ENCODE measurements at places on chromosomes 12 and 14.

DNA sequence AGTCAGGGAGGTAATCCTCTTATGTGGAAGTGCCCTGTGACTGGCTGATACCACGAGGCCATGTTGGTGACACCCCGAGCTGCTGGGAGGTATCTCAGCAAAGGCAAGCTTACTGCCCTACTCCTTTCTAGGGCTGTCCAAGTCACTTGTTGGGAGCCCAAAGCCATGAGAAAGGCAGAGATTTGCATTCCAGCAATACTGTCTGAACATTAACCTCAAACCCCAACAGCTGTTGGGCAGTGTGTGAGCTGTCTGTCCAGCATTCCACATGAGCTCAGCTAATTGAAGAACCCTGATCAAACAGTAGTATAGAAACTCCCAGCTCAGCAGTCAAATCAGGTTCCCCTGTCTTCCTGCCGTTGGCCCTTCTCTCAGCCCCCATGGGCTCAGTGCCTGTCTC is 9.2 kb downstream of the ABHD4 start:
- no peak for DNase-seq
- peaks cover 69% of the 10 kb centered on the region for H3K36me3 ChIP-seq
- no peaks in the 10 kb centered on the region for H3K27me3 ChIP-seq
- H3K27ac ChIP-seq: no peak overlapping the region
- no peak overlapping the region for H3K4me3 ChIP-seq
- H3K4me1 ChIP-seq: no peaks in the 10 kb centered on the region

DNA sequence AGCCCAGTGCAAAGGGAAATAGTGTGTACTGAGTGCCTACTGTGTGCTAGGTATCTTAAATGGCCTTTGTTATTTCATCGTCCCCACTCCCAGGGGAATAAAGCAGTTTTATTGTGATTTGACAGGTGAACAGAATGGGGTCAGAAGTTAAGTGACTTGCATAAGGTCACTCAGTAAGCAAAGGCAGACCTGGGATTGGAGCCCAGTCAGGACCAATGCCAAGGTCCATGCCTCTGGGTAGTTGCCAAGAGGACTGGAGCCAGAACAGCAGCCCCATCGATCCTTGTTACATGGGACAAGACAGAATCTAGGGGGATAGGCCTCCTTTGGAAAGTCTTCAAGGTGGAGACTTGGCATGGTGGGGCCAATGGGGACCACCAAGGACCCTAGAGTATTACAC is 227.4 kb upstream of the PWP1 start:
- H3K4me1 ChIP-seq: peaks cover 5% of the 10 kb centered on the region
- no peaks in the 10 kb centered on the region for H3K27me3 ChIP-seq
- H3K36me3 ChIP-seq: no peaks in the 10 kb centered on the region
- no peak overlapping the region for H3K27ac ChIP-seq
- DNase-seq: no peak
- H3K4me3 ChIP-seq: no peak overlapping the region

DNA sequence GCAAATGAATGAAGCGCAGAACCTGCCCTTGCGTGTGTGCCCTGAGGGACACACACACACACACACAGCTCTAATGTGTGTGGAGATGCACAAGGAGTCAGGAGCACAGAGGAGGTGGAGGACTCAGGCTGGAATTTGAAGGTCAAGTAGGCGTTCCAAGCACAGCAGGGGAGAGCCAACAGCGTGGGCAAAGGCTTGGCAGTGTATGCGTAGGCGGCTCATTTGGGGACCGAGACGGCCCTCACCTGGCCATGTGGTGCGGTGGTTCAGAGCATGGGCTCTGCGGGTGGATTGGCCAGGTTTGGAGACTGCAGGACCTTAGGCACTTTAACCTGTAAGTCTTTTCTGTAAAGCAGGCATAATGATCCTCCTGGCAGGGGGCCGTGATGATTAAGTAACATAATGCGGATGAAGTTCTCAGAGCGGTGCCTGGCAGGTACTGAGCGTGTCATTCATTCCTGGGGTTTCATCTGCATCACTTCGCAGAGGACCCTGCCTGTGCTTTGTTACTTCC is 69.5 kb upstream of the SLC24A4 start:
- no peak for DNase-seq
- no peak overlapping the region for H3K27ac ChIP-seq
- peaks cover 8% of the 10 kb centered on the region for H3K4me1 ChIP-seq
- no peak overlapping the region for H3K4me3 ChIP-seq
- H3K27me3 ChIP-seq: peaks cover 54% of the 10 kb centered on the region

DNA sequence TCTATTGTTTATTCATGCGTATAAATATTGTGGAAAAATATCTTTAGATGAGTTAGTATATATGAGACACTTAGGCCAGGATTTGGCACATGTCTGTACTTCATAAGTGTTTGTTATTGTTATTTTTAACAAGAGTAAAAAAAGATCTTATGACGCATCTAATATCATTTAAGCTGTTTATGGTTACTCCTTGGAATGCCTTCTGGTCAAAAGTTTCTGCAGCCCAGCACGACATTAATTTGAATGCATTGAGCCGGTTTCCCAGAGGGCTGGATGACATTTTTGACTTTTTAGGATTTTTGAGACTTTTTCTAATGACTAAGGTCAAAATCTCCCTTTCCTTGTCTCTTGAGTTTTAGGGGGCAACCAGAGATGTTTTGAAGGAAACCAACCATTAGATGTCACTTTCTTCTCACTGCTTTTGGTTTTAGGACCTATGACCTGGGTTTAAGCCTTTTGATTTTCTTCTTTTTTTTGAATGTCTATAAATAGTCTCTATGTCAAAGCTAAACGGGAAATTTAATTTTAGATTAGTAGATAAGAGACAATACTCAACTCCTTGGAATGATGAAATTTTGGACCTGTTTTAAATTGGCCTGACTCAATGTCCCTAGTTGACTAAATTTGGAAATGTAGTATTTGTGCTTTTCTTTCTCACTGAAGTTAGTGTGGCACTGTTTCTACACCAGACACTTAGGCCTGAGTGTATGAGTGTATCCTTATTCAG is 215.5 kb downstream of the AEBP2 start:
- H3K4me3 ChIP-seq: no peak overlapping the region
- H3K27me3 ChIP-seq: no peaks in the 10 kb centered on the region
- H3K27ac ChIP-seq: no peak overlapping the region
- no peaks in the 10 kb centered on the region for H3K4me1 ChIP-seq

Measured in activated CD4-positive, alpha-beta memory T cell treated with anti-CD3 and anti-CD28 coated beads, Interleukin-2, amount 10 ng/mL, durations not matched to agents 7 days and 5 days (primary cell).